Head of caudate nucleus (tissue), 42 donors: ENCODE measurements at places on chromosomes 7 and 10.

DNA sequence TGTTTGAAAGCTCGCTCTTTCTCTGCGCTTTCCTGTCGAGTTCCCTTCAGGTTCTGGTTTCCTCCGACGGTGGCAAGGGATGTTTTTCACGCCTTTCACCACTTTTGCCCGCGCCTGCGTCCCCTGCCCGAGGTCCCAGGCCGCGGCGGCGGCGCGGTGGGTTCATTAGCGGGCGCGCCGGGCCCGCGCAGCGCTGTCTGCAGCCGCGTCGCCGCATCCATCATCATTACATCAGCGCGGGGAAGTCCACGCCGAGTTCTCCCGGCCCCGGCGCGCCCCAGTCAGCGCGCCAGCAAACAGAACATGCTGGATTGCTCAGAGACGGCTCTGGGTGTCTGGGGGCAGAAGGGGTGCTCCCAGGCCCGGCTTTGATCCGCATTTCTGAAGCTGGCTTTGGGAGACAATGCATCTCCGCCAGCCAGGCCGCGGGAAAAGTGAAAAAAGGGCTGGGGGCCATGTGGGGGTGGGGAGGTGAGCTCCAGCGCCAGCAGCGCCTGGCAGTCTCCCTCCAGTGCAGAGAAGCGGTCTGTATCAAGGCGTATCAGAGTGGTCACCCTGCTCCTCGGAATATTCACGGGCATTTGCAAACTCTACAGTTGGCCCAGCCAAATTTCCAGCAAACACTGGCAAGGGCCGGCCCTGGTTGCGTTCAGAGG lies 8.9 kb downstream of the GLI3 start:
- DNase-seq, result peak; percentile 23

- no peak for DNase-seq
Measured at GRCh38 chr10:1267568-1267967, 211.4 kb downstream of the WDR37 start.

- DNase-seq, result no peak
Measured at GRCh38 chr10:45422866-45423659, 49.0 kb downstream of the ALOX5 start.

GRCh38 chr7:23887660-23888059 lies 177.6 kb downstream of the STK31 start:
- no peak for DNase-seq

DNA sequence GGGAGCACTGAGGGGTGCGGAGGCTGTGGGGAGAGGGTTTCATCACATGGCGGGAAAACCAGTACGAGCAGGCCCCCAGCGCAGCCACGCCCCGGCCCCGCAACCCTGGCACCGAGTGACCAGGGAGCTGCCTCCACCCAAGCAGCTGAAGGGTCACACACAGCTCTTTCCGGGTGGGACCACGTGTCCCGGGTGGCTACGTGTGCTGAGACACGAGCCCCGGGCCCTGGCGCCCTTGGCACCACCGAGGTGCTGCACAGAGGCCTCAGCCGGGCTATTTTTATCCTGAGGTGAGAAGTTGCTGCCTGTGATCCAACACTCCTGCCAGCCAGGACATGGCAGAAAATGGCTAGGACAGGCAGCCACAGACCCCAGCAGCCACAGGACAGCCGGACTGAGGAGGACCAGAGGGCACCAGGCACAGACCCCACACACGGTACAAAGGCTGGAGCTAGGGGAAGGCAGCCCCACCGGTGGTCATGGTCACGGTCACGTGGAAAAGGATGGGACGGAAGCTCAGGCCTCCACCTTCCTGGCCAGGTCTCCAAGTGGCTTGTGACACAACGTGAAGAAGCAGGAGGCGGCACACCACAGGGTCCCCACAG lies 223.7 kb downstream of the MAD1L1 start:
- no peak for DNase-seq

- peak; percentile 33 for DNase-seq
Measured at GRCh38 chr7:103343758-103344452, 662 bp downstream of the DNAJC2 start.

- DNase-seq, result no peak
Measured at GRCh38 chr7:22696541-22697228, 30.3 kb upstream of the IL6 start.

GRCh38 chr10:96745950-96746349 lies 25.6 kb upstream of the PIK3AP1 start:
- DNase-seq, result no peak

GRCh38 chr7:34064519-34065158 lies 159.3 kb downstream of the BMPER start:
- no peak for DNase-seq

GRCh38 chr7:64889686-64890162 lies 13.3 kb upstream of the ZNF273 start:
- no peak for DNase-seq

- DNase-seq, result no peak
Measured at GRCh38 chr10:18429335-18429734, 222.1 kb downstream of the NSUN6 start.

DNA sequence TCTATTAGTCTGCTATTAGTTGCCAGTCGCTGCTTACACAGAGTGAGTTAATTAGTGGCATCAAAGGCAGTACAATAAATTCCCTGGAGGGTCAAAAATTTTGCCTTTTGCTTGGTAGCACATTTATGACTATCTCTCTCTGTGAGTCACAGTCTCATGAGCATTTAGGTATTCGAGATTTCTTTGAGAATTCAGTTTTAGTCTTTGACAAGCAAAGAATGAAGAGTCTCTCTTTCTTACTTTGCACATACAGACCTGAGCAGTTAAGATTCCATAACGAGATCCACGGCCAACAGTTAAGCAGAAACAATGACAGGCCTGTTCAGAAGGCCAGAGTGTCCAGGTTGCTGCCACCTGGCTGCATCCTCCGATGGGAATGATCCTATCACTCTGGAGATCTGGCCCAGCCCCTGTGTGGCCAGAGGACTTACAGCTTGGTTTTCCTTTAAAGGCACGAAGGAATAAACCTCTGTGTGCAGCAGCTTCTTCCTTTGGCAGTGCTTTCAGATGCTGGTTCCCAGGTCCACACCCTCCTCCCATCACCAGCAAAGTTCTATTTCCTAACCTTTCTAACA lies 80.6 kb downstream of the GLI3 start:
- no peak for DNase-seq

GRCh38 chr10:114073395-114074186 lies 29.9 kb downstream of the ADRB1 start:
- no peak for DNase-seq

DNA sequence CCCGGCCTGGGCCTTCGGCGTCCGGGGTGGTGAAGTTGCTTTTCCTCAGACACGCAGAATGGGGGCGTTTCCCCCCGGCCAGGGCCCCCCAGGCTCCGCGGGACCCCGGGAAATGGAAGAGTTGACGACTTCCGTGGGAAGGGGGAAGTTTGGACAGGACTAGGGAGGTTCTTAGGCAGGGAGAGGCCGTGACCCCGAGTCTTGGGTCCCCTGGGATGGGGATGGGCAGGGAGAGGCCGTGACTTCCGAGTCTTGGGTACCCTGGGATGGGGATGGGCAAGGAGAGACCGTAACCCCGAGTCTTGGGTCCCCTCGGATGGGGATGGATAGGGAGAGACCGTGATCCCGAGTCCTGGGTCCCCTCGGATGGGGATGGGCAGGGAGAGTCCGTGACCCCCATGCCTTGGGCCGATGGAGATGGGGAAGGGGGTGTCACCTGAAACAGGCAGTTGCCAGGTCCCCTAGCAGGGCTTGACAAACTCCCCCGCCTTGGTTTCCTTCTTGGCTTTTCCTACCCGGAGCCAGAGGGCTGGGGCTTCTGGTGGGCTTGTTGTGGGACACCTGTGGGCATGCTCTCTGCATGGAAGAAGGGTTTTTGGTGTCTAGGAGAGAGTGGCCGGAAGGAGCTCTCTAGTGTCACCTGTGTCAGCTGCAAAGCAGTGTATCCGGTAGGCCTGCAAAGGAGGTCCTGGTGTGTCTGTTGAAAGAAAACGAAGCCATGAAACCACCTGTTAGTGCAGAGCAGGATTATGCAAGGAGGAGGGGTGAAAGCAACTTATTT lies 1.1 kb downstream of the TRRAP start:
- DNase-seq, result peak; percentile 33

DNA sequence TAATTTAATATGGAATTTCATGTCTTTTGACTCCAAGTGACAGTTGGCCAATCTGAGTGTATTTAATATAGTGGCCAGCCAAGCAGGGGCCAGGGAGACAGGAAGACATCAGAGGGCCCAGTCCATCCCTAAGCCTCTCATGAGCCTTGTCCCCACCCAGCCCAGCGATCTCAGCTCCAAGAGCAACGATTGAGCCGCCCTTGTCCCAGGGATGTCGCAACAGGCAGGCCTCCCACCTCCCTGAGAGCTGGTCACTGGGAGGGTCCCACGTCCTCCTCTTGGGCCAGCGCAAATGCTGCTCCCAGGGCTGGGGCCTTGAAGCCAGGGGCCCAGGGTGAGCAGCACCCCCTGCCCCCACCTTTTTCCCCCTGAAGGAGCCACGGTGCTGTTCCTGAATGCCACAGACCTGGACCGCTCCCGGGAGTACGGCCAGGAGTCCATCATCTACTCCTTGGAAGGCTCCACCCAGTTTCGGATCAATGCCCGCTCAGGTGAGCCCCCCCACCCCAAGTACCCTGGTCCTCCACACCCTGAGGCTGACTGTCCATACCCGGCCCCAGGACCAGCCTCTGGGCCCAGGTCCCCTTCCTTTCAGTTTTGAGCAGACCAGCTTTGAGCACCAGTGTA lies 29.4 kb downstream of the C10orf105 start:
- no peak for DNase-seq

DNA sequence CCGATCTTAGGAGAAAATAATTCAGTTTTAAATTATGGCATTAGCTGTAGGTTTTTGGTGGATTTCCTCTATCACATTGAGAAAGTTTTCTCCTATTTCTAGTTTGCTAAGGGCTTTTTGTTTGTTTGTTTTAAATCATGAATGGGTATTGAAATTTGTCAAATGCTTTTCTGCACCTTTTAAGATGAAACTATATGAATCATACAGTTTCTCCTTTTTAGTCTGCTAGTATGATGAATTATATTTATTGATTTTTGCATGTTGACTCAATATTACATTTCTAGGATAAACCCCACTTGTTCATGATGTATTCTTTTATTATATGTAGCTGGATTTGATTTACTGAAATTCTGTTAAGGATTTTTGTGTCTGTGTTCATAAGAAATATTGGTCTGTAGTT lies 70.3 kb upstream of the PIP4K2A start:
- DNase-seq, result no peak

GRCh38 chr7:16619979-16620408 lies 25.6 kb downstream of the ANKMY2 start:
- DNase-seq, result no peak

DNA sequence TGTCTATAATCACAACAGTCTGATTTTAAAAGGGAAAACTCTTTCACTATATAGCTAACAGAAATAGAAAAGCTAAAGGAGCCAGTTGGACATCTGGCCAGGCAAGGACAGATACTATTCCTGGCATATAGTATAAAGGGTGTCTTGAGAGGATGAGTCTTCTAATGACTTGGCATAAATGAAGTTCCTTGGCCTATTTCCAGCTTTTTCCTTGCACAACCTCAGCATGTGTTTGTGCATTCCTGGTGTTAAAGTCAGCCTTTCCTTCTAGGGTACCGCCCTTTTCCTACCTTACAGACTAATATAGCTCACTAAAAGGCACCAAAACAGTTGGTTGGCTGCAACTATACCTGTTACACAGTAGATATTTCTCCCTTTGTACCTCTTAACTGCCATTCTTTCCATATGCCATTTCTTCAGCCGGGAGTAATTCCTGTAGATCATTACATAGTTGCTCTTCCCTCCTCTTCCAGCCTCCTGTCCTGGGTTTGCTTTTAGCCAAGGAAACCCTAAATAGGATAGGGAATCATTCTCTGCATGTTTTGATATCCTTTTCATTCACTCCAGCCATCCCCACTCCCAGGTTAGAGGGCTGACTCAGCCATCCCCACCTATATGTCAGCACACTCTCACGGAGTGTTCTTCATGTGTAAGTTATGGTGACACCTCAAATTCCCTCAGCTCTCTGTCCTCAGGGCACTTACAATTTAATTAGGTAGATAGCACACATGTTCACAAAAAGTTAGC lies 102.1 kb upstream of the MDFIC start:
- no peak for DNase-seq

DNA sequence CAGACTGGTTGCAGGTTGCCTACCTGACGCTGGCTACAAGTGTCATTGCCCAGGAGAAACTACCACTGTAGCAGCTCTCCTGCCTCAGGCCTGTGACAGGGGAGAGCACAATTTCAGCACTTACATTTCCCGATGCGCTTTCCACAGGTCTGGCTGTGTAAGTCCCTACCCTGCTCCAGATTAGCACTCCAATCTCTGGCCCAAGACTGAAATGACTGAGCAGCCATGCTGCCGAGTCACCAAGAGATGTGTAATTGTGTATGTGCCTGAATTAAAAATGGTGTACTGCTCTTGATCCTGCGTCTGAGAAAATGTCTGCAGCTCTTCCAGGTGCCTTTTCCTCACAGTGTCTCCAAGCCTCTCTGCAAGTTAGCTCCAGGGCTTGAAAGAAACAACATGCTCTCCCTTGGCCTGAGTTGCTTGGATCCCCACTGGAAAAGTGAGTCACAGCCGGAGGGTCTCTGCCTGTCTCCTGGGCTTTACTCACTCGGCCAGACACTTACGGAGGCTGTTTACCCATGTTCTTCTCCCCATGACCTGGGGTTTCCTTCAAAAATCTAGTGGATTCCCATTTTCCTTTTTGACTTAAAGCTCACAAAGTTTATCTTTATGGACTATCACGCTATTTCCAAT lies 1001.7 kb upstream of the KCND2 start:
- DNase-seq, result no peak

- DNase-seq, result no peak
Measured at GRCh38 chr7:117006907-117007684, 53.8 kb downstream of the ST7 start.

DNA sequence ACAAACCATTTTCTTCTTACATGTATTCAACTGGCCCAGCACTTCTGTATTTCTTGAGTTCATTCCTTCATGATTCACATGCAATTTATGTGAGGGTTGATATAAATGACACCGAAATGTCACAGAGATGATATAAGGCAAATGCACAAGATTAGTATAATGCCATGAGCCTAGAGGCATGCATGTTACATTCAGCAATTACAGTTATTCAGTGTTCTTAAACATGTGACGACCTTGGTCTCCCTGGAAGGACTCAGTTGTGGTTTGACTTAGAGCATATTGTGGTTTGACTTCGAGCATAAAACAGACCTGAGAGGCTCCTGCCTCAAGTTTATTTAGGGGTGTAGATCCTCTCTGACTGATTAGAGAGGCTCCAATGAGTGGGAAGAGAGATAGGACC lies 752.1 kb upstream of the POM121L12 start:
- no peak for DNase-seq

DNA sequence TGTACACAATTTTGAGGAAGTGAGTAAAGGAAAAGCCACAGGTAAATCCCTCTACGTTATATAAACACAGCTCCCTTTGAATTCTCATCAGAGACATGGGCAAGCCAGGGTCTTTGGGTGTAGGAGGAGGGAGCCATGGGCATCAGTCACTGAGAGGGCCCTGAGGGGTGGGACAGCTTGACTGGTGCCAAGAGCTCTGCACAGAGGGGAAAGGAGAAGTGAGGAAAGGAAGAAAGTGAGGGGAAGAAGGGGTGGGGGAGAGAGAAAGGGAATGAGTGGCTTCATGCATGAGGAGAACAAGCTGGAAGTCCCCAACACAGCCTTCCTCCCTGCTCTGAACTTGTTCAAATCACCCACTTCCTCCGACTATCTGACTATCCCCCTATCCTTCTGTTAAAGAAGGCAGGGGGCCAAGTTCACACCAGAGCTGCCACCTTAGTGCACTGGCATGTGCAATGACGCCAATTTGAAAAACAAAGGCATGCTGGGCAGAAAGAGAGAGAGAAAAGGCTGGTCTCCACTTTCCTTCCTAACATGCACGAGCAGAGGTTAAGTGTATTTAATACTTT lies 16.4 kb upstream of the RNF148 start:
- no peak for DNase-seq

GRCh38 chr7:19112274-19113001 lies 5.0 kb downstream of the TWIST1 start:
- no peak for DNase-seq

GRCh38 chr7:135790371-135790977 lies 41.9 kb upstream of the FAM180A start:
- DNase-seq, result no peak
